Left ventricle myocardium inferior (tissue), 1 donor: ENCODE measurements at places on chromosomes 4 and X. TPM values are rescaled to one million over a fixed set of nuclear protein-coding genes. Genes with fewer than 3 reads are reported as not detected.
A peak's percentile ranks its signal among the peaks of the same experiment; 100 is the strongest.

Gene THAP9
- 5.6 TPM for total RNA-seq

Gene MAOB
- total RNA-seq, result 157 TPM

Gene GNRHR
- not detected for total RNA-seq

Gene NUDT10
- 0.27 TPM for total RNA-seq

Gene MFSD8
- 12.3 TPM for total RNA-seq

Gene SRPK3
- total RNA-seq, result 52.8 TPM

Gene RRH
- 0.19 TPM for total RNA-seq

Gene NAT8L
- 0.52 TPM for total RNA-seq

Gene SMPX
- total RNA-seq, result 726 TPM

GRCh38 chrX:121635141-121635540 is 587.7 kb downstream of the GLUD2 start:
- DNase-seq, result no peak

DNA sequence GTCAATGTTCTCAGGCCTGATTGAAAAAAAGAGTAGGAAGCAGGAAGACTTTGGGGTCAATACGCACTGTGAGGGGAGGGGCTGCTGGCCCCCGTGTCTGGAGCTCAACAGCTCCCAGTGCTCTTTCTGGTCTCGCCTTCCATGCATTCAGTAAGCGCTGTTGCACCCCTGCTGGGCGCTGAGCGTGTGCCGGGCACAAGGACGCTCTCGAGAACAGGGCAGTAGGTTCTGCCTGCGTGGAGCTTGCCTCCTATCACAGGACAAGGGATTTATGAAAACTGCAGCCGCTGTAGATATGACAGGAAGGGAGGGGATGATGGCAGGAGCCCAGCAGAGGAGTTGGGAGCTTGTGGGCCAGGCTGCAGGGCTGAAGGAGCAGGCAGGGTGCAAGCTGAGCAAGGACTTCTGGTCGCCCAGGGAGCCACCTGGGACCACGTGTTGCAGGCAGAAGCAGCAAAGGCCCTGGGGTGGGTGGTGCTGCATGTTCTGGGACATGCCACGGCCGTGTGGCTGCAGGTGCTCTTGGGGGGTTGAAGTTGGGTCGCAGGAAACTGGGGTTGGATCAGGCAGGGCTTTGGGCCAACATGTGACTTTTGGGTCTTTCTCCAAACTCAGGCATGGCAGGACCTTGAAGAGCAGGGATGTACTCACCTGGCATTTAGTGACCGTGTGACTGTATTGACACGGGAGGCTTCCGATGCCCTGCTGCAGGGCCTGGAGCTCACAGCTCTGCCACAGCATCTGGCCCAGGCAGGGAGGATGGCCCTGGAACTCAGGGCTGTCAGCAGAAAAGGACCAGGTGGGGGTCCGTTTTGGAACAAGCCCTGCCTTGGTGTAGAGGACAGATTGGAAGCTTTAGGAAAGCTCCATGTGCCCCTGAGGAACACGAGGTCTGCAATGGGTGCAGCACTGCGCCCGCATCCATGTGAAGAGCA is 97.9 kb downstream of the CPZ start:
- no peak for DNase-seq

- DNase-seq, result no peak
Measured at GRCh38 chr4:128371001-128371777, 83.6 kb upstream of the PGRMC2 start.

GRCh38 chr4:10872833-10873517 is 188.4 kb upstream of the CLNK start:
- DNase-seq, result no peak

DNA sequence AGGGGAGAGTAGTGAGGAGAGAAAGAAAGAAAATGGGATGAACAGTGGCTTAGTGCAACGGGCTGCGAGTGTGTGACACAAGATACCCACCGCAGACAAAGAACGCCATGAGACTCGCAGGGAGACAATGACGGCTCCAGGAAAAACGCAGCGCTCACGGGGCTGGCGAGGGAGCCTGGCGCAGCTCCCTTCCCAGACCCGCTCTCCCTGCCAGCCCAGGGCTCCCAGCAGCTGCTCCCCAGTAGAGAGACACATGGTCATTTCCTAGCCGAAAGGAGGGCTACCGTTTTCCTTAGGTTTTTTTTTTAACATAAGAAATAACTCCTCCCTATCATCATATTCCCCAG is 149.5 kb downstream of the MAML3 start:
- DNase-seq, result peak; percentile 39

GRCh38 chr4:174222266-174222872 is 61.1 kb downstream of the FBXO8 start:
- no peak for DNase-seq

DNA sequence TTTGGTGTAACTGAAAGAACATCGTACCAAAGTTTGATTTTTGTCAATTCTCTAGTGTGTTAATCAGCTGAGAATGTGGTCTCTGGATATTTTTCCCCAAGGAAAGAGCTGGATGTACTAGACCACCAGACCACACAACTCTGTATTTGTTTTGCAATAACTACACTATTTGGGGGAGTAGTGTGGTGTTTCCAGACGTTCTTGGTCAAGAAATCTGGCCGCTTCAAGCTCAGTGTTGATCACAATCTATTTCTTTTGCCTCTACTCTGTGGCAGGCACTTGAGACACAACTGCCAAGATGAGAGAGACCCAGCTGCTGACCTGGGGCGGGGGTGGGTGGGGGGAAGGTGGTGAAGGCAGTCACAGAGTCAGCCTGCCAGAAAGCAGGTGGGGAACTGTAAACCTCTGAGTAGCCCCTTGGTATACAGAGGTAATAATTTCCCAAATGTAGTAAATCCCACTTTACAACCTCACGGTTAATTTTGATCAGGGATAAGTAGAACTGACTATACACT is 30.6 kb downstream of the PTTG2 start:
- DNase-seq, result no peak

- no peak for DNase-seq
Measured at GRCh38 chrX:148229801-148230303, 248.7 kb downstream of the FMR1NB start.

GRCh38 chrX:55014897-55015299 is 14.7 kb downstream of the APEX2 start:
- no peak for DNase-seq

DNA sequence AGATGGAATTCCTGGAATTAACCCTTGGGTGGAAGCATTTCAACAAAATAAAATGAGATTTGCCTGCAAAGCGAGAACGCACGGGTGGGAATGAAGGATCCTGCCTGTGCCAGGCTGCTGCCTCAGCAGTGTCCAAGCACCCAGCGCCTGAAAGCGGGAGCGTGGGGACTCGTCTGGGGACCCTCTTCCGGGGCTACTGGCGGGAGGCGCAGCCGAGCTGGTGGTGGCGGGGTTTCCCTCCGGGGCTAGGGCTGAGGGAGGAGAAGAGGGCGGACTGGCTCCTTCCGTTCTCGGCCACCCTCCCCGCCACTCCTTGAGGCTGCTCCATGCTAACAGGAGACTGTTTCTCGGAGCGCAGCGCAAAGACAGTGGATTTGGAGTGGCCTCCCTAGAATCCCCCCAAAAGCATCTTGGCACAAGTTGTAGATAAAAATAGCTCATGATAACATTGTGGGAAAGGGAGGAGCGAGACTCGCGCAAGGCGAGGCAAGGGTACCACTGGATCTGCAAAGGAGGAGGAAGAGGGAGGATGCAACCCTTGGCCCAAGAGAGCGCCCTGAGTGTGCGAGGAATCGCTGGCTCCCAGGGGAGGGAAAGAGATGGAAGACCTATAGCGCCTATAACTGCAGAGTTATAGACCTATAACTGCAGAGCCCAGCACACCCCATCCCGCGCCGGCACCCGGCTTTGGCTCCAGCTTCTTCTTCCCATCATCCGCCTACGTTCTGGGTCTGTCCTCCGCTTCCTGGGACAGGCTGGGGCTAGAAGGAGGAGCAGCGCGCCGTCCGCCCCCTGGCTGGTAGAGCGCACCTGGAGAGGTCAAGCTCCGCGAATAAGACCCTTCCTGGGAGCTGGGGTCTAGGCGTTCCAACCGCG is 1.3 kb downstream of the HS3ST1 start:
- no peak for DNase-seq

DNA sequence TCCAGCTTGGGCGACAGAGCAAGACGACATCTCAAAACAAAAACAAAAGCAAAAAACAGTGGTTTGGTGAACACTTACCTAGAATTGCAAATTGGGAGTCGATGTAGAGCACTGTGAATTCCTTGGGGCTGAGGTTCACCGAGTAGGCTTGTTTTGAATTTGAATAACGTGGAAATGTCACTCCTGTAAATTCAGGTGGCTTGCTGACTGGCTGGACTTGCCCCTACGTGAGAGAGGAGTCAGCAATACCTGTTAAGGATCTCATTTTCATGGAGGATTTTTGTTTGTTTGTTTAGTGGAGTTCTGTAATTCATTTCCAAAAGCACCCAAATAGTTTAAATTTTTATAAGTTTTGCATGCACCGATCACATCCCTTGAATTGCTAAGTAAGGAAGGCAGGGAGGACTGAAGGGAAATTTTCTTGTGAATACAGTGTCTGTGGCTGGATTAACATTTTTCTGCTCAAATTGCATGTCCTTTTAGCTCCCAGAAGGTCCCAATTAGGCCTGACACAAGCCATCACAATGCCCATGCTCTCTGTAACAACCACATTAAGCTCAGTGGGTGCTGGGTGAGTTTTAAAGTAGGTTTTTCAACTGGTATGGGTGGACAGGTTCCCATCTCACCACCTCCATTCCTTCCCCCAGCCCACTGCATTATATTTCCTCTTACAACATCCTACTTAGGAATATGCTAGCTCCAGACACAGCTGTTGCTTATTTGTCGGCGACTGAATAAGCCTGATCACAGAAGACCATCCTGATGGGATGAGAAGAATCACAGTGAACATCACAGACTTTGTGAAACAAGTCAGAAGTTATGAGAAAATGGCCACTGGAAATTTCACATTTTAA is 58.5 kb upstream of the TTC29 start:
- no peak for DNase-seq

DNA sequence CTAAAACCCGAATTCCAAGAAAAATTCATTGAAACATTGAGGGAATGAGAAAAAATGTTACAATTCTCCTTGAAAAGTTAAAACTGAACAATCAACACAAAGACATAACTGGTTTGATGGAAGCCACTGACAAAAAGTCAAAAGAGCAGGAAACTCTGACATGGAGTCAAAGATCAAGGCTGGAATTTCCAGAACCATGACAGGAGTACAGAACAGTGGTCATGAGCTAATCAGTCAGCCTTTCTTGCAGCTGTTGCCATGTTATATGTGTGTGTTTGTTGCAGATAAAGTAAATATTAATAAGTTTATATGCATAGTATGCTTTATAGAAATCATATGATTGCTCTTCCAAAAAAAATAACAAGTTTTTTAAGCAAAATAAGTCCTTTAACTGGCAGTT is 184.7 kb upstream of the HCCS start:
- no peak for DNase-seq

DNA sequence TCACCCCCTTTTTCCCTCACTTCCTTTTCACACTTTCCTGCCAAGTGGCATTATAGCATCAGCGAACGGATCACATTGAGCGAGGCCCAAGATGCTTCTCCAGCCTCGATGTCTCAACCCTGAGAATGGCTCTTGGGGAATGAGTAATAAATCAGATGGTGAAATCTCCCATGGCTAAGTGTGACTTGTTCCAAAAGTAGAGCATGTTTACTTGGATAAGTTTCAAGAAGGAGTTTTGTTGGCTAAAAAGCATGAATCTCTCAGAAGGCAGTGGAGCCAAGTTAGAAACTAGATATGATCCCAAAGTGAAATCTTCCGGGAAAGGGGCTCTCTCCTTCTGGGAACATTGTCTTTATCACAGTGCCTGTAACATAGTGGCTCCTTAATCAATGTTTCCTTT is 316.3 kb downstream of the CAMK2D start:
- DNase-seq, result peak; percentile 38

DNA sequence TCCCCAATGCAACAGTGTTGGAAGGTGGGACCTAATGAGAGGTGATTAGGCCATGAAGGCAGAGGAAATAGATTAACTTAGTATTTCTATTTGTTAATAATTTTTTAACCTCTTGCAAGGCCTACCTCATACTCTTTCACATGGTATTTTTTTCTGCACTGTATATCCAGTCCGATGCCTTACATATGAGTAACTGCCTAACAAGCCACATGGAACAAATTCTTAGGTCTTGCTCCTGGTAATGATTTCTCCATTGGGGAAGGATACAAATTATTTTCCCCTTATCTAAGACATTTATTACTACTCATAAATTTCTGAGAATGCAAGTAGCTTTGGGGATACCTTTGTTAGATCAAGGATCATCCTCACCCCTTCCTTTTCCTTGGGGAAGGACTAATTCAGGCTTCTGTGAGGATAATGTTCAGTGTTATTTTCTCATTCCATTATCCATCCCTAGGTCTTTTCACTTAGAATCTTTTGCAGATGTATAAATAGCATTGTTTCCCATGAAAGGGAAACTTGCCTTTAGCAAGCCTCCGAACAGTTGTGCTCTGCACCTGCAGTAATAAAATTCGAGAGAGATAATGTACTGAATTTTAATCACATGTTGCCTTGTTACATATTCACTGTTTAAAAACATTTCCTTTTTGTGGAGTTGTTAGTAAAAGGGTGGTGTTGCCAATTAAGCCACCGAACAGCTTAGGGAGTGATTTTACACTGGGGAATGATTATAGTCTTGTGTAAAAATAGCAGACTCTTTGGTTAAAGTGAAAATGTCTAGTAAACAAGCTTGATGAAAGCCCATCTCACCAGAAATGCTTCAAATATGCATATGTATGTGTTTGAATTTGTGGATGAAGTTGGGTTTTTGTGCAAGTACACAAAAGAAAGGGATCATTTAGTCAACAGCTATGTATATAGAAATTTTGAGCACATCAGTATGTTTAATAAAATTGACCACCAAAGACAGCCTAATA is 89.9 kb downstream of the CFAP299 start:
- no peak for DNase-seq

DNA sequence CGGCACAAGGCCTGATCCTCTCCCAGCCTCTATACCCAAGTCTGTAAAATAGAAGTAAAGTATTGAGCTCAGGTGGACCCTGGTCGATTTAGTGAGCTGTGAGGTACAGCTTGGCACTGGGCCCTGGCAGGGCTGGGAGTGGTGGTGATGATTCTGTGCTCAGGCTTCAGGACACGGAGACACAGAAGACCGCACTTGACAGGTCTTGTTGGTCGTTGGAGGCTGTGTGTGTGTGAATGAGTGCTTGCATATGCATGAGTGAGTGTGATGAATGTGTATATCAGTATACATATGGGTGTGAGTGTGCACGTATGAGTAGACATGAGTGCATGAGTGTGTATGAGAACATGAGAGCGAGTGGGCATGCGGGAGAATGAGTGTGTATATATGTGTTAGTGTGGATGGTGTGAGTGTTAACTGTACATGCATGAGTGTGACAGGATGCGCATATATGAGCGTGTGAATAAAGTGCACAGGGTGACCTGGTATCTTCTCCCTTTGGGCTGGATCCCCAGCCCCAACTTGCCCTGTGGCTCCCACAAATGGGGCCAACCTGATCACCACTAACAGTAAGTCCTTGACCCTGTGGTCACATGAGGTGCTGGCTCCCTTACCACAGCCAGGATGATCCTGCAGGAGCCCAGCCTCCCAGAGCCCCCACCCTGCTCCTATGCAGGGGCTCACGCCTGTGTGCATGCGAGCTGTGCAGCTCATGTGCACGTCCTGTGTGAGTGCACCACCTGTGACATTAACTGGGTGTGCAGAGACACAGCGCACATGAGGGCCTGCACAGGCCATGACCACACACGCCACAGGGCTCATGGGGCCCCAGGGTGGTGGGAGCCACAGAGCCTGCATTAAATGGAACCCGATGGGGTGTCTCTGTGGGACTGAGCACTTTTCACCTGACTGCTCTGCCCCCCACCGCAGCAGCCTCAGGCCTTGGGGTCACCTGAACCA is 20.8 kb downstream of the SH3BP2 start:
- no peak for DNase-seq

GRCh38 chrX:133749951-133750350 is 235.4 kb downstream of the GPC3 start:
- no peak for DNase-seq

GRCh38 chr4:10225096-10225495 is 108.5 kb upstream of the WDR1 start:
- DNase-seq, result no peak
